ENCODE measurements at places on chromosomes 12 and 14. TPM values are rescaled to one million over a fixed set of nuclear protein-coding genes. Genes with fewer than 3 reads are reported as not detected.
A peak's percentile ranks its signal among the peaks of the same experiment; 100 is the strongest.

DNA sequence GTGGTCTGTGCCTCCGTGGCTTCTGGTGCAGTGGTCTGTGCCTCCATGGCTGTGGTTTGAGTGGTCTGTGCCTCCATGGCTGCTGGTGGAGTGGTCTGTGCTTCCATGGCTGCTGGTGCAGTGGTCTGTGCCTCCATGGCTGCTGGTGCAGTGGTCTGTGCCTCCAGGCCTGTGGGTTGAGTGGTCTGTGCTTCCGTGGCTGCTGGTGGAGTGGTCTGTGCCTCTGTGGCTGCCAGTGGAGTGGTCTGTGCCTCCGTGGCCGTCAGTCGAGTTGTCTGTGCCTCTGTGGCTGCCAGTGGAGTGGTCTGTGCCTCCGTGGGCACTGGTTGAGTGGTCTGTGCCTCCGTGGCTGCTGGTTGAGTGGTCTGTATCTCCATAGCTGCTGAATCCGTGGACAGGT lies 10.1 kb downstream of the SELPLG start:
- no peak for DNase-seq

DNA sequence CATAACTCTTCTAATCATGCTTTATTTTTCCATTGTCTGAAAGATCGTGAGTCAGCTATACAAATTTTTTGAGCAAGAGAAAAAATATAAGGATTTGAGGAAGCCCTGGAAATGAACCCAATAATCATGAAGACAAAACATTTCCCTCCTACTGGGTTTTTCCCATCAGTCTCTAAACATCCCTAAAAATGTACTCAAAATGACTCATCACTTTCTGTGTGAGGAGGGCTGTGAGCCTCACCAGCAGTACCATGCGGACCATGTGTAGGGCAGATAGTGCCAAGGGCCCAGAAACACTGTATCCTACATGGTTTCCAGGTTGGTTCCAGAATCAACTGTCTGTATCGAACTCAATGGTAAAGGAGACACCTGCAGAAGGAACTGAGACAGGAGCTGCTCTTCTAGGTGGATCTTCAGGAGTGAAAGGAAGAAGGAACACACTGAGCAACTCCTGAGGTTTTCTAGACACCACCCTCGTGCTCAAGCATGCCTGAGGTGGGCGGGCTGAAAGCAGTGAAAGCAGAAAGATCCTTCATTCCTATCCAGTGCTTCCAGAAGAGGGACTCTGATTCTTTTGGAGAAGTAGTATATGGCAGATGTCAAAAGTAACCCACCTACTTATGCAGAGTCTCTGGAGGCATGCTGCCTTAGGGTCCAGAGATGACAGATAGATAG lies 48.6 kb upstream of the RHOJ start:
- DNase-seq: no peak

GRCh38 chr14:95291859-95292542 lies 27.7 kb downstream of the CLMN start:
- no peak for DNase-seq

GRCh38 chr14:87251011-87251410 lies 742.0 kb downstream of the GALC start:
- peak; percentile 28 for DNase-seq

DNA sequence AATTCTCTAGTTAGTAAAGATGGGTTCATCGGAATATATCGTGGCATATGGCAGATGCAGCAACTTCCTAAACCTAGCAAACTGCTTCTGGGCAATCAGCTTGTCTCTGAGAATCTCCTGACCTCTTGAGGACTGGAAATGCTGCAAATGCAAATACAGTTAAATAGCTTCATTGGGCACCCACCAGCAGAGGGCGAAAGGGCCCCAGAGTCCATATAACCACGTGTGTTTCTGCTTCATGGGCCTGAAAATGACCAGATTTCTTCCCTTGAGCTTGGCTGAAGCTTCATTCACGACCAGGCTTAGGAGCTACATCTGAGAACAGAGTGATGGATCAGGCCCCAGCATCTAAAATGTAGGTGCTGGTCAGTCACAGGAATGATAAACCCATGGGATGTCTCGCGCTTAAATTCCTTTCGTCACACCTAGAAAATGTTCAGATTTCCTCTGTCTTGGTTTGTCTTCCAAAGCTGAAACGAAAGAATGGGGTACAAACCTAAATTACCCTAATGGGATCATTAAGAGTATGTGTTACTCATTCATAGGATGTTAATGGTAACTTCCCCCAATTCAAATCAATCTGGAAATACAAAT lies 1482.5 kb upstream of the TMEM132C start:
- peak; percentile 15 for DNase-seq

DNA sequence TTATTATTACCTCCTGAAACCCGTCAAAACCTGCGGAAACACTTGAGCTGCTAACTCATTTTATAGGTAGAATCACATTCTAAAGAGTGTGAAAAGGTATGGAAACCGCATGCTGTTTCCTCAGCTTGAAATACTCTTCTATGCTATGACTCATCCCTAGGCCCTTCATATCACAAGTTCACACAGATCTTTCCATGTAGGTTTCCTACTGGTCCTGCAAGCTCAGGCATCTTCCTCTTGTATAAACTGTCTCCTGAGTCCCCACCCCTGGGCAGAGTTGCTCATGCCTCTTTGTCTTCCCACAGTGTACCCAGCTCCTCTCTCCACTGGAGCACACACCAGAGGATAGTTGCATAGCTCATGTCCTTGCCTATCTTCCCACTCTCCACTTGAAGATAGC lies 84.7 kb downstream of the CMAS start:
- DNase-seq: no peak

Gene ITGA5
- polyA plus RNA-seq: 40.1 TPM

- no peak for DNase-seq
These were observed 119.3 kb downstream of the SOX5 start for GRCh38 chr12:23830210-23830609.

Gene SRSF5
- polyA plus RNA-seq: 833 TPM

Gene TMCC3
- polyA plus RNA-seq: 39.4 TPM

GRCh38 chr12:22101749-22102243 lies 55.8 kb downstream of the CMAS start:
- DNase-seq: no peak

Gene LALBA
- not detected for polyA plus RNA-seq

DNA sequence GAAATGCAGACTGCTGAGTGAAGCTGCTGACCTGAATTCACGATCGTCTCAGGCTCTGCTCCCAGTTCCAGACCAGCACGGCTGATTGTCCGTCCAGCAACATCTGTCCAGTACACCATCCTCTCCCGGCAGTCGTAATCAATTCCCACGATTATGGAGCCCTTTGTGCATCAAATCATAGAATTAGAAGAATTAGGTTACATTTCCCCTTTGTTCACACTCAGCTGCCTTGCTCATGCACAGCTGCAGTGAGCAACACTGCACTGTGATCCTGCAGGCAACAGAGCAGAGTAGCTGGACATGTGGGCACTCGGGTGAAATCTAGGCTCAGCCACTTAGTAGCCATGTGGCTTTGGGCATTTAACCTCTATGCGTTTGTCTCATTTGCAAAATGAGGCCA lies 22.2 kb downstream of the RTRAF start:
- DNase-seq: no peak

DNA sequence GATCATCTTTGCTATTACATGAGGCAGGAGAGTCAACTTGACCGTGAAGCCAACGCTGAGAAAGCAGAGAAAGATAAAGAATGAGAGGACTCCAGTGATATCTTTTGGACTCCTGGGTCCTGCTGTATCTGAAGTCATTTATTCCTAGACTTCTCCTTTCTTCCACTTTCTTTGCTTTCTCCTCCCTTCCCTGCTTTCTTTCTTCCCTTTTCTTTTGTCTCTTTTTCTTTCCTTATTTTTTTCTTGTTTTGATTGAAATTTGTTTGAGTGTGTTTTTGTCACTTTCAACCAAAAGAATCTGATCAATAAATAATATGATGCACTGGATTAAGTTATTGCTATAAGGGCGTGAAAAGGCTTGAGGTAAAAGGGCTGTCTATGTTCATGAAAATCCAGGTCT lies 13.4 kb upstream of the GALNT6 start:
- DNase-seq: no peak

- DNase-seq: no peak
These were observed 253.7 kb downstream of the DUSP6 start for GRCh38 chr12:89098441-89099112.

Data from renal pelvis (tissue), 12 donors.